Right renal cortex interstitium (tissue), 3 donors: ENCODE measurements at places on chromosomes 6 and 20. TPM values are rescaled to one million over a fixed set of nuclear protein-coding genes. Genes with fewer than 3 reads are reported as not detected.

RIPOR2 gene
- polyA plus RNA-seq, result 10.6 TPM

GRCh38 chr6:33251395-33252012 lies 20.2 kb downstream of the VPS52 start:
- no peak for DNase-seq

DNA sequence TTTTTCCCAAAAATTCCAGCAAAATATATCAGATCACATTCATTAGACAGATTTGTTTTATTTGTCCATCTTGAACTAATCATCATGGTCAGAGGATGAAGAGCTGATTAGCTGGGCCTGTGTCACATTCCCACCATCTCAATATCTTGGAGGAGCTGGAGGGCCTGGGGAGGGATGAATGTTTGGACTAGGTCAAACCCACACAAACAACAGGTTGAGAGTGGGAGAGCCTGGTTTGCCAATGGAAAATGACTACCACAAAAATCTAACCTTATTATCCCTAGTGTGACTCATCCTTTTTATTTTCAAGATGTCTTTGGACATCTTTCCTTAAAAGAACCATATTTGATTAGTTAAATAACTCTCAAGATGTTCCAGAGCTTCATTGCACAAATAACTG lies 242.4 kb downstream of the OGFRL1 start:
- no peak for DNase-seq

DNA sequence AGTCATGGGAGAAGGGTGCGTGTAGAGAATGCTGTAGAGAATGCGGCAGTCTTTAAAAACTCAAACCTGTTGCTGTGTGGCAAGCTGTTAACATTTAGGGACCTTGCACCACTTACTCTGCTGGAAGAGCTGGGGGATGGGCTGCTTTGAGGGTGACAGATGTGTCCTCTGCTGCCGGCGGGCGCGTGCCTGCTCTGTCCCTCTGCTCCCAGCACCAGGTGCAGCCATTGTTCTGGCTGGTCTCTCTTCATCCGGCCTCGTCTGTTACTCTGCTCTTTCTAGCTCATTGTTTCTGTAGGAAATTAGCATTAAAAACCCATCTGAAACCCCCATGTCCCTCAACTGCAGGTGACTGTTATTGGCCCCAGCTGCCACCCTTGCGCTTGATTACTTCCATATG lies 78.5 kb downstream of the CBFA2T2 start:
- DNase-seq, result no peak

- DNase-seq, result no peak
These were observed 2.3 kb downstream of the DSTN start for GRCh38 chr20:17572034-17572638.

SLC22A16 gene
- 0.49 TPM for polyA plus RNA-seq

PAK5 gene
- 0.69 TPM for polyA plus RNA-seq

- DNase-seq, result no peak
These were observed 249.1 kb upstream of the PREP start for GRCh38 chr6:105651969-105652368.

KHDC1 gene
- polyA plus RNA-seq, result 8.5 TPM

GRCh38 chr6:163883984-163884383 lies 469.5 kb downstream of the QKI start:
- no peak for DNase-seq

GRCh38 chr20:8427419-8428040 lies 295.5 kb downstream of the PLCB1 start:
- DNase-seq, result no peak

DACT2 gene
- polyA plus RNA-seq, result 17.5 TPM

DNA sequence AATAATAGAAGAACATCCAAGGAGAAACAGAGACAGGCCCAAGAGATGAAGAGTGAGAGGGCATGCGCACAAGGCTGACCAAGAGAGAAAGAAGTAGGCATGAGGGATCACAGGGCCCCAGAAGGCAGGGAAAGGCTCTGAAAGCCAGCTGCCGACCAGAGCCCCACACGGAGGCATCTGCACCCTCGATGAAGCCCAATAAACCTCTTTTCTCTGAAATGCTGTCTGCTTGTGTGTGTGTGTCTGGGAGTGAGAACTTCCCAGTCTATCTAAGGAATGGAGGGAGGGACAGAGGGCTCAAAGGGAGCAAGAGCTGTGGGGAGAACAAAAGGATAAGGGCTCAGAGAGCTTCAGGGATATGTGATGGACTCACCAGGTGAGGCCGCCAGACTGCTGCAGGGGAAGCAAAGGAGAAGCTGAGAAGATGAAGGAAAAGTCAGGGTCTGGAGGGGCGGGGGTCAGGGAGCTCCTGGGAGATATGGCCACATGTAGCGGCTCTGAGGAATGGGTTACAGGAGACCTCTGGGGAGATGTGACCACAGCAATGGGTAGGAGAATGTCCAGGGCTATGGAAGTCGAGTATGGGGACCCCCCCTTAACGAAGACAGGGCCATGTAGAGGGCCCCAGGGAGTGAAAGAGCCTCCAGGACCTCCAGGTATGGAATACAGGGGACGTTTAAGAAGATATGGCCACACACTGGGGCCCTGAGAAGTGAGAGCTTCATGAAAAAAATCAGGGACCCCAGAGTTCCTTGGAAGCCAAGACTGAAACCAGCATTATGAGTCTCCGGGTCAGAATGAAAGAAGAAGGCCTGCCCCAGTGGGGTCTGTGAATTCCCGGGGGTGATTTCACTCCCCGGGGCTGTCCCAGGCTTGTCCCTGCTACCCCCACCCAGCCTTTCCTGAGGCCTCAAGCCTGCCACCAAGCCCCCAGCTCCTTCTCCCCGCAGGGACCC lies 981 bp upstream of the TNF start:
- no peak for DNase-seq

ULBP1 gene
- polyA plus RNA-seq, result 1.9 TPM

GRCh38 chr6:40721271-40721952 lies 134.2 kb upstream of the LRFN2 start:
- DNase-seq, result no peak

GRCh38 chr6:113671421-113671820 lies 185.7 kb upstream of the MARCKS start:
- no peak for DNase-seq

OTOR gene
- polyA plus RNA-seq, result not detected

GRCh38 chr6:121319112-121319553 lies 15.1 kb downstream of the TBC1D32 start:
- DNase-seq, result no peak

- no peak for DNase-seq
These were observed 119.9 kb upstream of the MOCS1 start for GRCh38 chr6:40054186-40054585.

GRCh38 chr6:104613416-104614001 lies 246.2 kb downstream of the HACE1 start:
- DNase-seq, result no peak

SALL4 gene
- 4.9 TPM for polyA plus RNA-seq

CASS4 gene
- 3.6 TPM for polyA plus RNA-seq

GRCh38 chr6:26502626-26503025 lies 2.5 kb downstream of the BTN1A1 start:
- DNase-seq, result no peak

ZC3H12D gene
- polyA plus RNA-seq, result 0.32 TPM

- no peak for DNase-seq
These were observed 41.2 kb upstream of the PDE10A start for GRCh38 chr6:165704045-165704748.

PPIL6 gene
- polyA plus RNA-seq, result 19.6 TPM

GRCh38 chr20:17636523-17637412 lies 45.3 kb downstream of the RRBP1 start:
- DNase-seq, result no peak

GRCh38 chr6:140732155-140732554 lies 1357.7 kb upstream of the CITED2 start:
- DNase-seq, result no peak

- no peak for DNase-seq
These were observed 15.9 kb downstream of the GPR31 start for GRCh38 chr6:167141667-167142432.
